ENCODE measurements at places on chromosomes 12 and 14.

GRCh38 chr12:57756406-57757341 lies 1.8 kb downstream of the MARCHF9 start:
- DNase-seq: peak; percentile 71

DNA sequence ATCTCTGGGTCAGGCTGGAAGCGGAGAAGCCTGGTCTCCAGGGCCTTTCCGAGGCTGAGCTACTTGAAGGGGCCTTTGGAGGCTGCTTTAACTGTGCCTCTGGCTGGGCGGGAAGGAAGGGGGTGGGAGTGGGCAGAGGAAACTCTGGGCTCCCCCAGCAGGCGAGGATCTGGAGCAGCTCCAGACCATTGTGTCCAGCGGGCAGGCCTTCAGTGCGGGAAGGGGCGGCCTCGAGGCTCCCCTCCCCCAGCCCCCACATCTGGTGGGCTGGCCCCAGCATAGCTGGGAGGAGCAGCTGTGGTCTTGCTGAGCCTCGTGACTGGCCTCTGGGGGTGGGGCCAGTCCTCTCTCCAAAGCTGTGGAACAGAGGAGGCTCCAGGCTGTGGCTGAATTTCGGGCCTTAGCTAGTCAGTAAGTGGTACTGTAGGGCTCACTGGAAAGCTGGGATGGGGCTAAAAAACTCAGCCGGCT lies 3.4 kb downstream of the TAMALIN start:
- DNase-seq: peak; percentile 78

- no peak for DNase-seq
Measured at GRCh38 chr12:66235626-66236281, 46.7 kb downstream of the IRAK3 start.

DNA sequence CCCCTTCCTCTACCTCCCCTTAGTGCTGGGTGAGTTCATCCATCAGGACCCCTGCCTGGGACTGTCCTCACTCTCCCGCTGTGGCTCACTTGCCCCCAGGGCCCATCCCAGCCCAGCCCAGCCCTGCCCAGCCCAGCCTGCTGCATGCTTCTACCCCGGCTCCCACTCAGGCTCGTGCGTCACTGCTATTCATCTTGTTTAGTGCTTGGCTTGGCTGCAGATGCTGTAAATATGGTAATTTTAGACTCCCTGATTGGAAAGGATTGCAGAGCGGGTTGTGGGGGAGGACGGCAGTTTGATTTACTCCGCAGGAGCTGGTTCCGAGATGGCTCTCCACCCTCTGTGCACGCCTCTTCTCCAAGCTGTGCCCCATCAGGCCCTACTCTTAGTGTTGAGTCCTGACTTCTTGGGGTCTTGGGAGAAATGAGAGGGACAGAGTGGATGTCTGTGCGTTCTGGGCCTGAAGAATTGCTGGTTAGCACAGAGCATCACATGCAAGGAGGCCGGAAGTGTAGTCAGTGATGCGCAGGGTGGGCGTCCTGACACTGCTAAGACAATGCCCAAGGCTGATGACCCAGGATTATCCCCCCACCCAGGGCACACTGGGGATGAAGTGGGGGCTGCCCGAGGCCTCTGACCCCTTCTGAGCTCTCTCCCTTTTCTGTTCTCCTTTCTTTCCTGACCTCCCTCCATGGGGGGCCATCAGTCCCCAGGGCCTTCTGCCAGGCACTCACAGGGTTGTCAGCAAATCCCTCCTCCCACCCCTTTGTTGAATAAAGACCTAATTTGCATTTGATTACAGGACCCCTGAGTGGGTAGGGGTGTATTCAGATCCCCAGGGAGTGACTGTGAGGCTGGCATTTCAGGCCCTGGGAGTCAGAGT lies 244.4 kb downstream of the ZFP36L1 start:
- DNase-seq: peak; percentile 75

DNA sequence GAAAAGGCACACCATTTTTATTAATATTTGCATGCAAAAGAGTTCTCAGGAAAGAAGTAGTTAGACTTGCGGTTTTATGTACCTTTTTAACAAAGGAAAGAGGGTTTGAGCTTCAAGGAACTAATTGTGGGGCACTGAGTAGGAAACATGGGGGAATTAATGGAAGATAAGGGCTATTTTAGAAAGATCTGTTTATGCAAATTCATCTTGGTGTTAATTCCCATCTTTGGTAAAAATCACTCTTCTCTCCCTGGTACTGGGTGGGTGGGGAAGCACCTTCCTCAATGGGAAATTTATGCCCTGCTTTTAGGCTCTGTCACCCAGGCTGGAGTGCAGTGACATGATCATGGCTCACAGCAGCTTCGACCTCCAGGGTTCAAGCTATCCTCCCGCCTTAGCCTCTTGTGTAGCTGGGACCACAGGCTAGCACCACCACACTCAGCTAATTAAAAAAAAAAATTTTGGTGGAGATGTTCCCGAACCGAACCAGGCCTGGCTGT lies 30.1 kb upstream of the RESF1 start:
- no peak for DNase-seq

GRCh38 chr14:43894534-43894933 lies 612.5 kb downstream of the FSCB start:
- DNase-seq: no peak

DNA sequence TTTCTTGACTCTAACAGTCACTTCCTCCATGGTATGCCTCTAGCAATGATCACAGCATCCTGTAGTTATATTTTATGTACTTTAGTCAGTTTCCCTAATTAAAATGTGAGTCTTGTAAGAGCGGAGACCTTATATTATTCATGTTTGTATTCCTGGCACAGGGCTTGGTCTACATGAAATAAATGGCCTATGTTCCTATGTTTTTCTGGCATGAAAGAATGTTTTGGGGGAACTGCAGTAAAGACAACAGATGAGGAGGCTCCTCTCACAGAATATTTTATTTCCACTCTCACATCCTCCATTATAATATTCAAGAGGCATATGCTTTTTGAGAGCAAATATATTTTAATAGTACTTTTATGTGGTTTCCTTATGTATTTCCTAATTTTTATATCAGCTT lies 429.8 kb upstream of the PDE3A start:
- no peak for DNase-seq

DNA sequence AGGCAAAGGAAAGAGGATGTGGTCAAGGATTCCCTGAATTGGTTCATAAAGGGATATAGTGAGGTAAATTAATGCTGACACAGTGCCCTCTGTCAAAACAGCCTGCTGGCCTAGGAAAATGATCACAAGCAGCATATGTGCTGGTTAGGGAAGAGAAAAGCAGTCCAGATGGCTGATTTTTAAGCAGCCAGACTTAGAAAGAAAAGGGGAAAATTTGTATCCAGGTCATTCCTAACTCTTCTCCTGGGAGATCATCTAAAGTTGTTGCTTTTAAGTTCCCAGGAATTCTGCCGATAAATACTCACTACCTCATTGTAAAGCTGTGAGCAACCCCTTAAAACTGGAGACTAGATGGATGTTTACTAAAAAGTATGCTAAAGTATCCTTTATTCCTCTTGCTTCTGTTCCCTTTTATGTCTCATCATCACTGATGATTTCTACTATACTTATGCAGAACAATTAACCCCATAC lies 46.4 kb upstream of the CNOT2 start:
- no peak for DNase-seq

- DNase-seq: no peak
Measured at GRCh38 chr14:95524706-95525512, 8.5 kb upstream of the SYNE3 start.

DNA sequence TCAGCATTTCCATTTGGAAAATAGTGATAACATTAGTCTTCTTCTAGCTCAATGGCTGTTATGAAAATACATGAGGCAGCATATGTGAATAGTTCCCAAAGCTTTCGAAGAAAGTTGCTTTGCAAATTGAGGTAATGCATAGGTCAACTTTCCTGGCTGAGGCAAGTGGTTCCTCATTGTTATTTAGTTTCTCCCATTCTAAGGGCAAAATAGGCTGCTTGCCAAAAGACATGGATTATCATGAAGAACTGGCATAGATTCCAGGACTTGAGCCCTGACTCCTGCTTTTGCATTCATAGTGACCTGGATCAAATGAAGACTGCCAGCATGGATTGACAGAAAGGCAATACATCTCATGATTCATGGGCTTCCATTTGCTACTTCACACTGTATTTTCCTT lies 35.7 kb downstream of the LRFN5 start:
- DNase-seq: no peak

DNA sequence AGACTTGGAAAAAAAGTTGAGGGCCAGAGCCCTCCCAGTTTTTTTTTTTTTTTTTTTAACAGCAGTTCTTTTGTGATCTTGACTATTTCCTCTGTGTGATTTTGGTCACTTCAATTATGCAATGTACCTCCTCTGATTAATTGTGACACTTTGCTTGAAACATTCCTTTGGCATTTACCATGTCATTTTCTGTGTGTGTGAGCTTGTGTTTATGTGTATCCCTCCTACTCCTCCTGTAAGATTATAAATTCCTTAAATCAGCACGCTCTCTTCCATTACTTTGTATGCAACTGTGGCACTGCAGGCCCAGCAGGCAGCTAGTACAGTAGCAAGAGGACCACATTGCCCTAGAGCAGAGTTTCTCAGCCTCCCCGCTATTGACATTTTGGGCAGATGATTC lies 33.2 kb upstream of the GALNT16 start:
- no peak for DNase-seq

GRCh38 chr12:132199101-132199500 lies 54.8 kb downstream of the NOC4L start:
- no peak for DNase-seq

DNA sequence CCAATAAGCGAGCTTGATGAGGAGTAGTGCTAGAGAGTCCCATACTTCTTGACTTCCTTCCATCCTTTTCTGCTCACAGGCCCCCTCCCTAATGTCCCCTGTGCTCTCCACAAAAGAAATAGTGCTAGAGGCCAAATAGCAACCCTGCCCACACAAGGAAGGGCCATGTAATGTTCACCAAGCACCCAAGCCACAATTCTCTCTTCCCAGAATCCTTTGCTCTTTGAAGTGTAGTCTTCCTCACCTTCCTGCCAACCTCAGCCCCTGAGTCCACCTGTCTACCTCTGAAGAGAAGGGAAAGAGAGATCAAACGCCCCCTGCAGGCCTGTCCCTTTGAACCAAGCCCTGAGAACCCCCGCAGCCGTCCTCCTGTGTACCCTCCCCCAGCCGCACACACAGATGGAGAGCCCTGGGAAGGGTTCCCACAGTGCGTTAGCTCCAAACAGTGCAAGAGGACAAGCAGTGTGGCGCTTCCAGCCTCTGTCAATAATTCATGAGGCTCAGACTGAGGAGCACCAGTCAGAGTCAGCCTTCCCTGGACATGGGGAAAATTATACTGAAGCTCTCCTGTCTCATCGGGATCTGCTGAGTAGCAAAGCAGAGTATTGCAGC lies 1.9 kb upstream of the DHRS4 start:
- no peak for DNase-seq

DNA sequence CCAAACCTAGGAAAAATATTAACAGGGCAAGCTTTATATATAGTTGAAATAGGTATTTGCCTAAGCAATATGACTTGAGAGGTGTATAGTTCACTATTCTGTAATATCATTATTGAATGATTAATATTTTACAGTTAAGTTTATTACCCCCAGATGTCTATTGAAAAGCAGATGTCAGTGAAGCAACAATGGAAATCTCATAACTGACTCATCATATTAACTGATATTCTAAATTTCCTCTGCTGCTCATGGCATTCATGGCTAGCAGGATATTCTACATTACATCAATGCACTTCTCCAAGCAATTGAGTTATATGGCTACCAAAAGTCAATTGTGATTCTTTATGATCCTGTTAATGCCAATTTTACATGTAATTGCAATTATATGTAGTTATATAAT lies 9.7 kb upstream of the MAGOHB start:
- no peak for DNase-seq

- DNase-seq: no peak
Measured at GRCh38 chr14:65620195-65620594, 207.7 kb downstream of the FUT8 start.

DNA sequence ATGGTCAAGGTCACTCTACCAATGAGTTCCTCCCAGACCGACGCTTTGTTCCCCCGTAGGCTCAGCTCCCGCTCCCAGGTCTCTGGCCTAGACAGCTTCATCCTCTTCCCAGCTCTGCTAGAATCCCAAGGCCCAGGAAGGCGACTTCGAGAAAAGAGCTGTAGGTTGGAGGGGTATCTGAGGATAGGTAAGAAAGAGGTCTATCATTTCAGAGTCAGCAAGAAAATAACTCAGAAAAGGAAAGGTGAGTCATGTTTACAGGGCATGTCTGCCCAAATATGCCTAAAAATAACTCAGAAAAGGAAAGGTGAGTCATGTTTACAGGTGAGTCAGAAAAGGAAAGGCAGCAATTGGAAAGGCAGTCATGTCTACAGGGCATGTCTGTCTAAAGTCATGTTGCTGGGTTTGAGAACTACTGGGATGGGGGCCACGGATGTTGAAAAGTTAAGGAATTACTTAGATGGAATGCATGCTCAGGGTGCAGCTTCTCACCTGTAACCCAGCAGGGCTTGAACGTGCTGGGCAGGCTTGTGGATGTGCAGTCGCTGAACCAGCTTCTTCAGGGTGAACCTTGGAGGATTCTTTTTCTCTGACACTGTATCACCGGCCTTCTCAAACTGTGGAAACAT lies 12.2 kb downstream of the TEP1 start:
- no peak for DNase-seq

GRCh38 chr12:26936559-26937442 lies 980 bp downstream of the INTS13 start:
- DNase-seq: no peak

DNA sequence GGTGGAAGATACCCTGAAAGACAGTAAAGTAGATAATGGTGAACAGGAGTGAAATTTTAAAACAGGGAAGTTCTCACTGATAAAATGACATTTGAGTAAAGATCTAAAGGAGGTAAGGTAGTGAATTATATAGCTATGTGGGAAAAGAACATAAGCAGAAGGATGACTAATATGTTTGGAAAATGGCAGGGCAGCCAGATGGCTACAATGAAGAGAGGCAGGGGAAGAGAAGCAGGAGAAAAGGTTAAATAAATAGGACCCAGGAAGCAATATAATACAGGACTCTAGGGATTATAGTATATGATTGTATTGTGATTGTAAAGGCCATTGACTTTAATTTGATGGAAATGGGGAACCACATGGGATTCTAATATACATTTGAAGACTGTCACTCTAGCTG lies 33.0 kb downstream of the SCFD1 start:
- no peak for DNase-seq

- peak; percentile 35 for DNase-seq
Measured at GRCh38 chr14:93114713-93115068, 1.0 kb downstream of the ITPK1 start.

GRCh38 chr12:91414636-91415035 lies 232.0 kb upstream of the DCN start:
- DNase-seq: no peak

- DNase-seq: no peak
Measured at GRCh38 chr14:50859296-50859624, 12.6 kb upstream of the ABHD12B start.

DNA sequence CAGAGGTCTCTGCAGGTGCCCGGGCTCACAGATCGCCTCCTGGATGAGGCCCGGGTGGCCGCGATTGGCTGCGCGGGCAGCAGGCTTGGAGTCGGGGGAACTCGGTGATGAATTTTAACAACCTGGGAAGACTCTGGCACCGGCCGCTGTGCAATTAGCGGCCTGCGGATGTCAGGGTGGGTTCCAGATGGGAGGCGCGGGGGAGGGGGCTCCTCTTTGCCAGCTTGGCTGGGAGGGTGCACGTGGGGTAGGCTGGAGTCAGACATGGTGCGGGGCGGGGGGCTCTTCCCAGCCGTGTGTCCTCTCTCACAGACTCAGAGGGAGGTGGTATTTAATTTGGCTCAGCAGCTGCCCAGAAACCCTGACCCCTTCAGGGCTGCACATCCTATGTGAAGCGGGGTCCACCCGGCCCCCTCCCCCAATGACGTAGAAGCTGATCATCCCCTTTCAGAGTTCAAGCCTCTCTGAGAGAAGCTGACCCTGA lies 81.4 kb downstream of the KIF26A start:
- DNase-seq: no peak

Measured in nephron progenitor cell (in vitro differentiated cells).